ENCODE measurements at places on chromosomes 3 and 15.
A peak's percentile ranks its signal among the peaks of the same experiment; 100 is the strongest.

GRCh38 chr15:51622604-51623370 is at the start of gene DMXL2:
DMXL2 (minus strand) TSS chr15:51622771; CDS start chr15:51622545, 226 bp downstream.
- peak; percentile 79 for DNase-seq

- no peak for DNase-seq
Observed at GRCh38 chr3:110272525-110272924, 799.1 kb upstream of the NECTIN3 start.

DNA sequence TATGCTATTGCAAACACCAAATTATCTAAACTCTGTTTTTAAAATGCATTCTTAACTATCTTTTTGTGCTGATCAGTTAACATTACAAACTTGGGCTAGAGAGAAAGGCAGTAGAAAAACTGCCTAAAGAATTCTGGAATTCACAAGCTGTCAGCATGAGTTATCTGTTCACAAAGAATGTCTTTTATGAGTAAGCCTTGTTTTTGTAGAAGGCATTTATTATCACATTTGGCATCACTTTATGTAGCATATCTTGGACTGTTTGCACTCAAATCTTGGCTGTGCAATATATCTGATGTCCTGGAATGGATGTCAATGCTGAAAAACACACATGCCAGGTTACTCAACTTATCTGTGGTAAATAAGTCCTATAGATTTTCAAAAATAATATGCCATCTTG is 15.5 kb upstream of the BCHE start:
- DNase-seq, result no peak

DNA sequence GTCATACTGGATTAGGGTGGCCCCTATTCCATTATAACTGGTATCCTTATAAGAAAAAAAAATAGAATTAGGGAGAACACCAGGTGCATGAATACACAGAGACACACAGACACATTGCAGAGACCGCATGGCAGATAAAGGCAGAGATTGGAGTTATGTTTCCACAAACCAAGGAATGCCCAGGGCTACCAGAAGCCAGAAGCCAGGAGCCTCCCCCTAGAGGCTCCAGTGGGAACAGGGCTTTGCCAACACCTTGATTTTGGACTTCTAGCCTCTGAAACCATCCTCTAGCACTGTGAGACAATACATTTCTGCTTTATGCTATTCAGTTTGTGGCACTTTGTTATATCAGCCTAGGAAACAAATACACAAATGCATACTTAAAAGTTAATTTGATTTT is 10.4 kb downstream of the GOLM2 start:
- no peak for DNase-seq

- DNase-seq, result no peak
Observed at GRCh38 chr15:33768670-33769190, 199.6 kb upstream of the CHRM5 start.

DNA sequence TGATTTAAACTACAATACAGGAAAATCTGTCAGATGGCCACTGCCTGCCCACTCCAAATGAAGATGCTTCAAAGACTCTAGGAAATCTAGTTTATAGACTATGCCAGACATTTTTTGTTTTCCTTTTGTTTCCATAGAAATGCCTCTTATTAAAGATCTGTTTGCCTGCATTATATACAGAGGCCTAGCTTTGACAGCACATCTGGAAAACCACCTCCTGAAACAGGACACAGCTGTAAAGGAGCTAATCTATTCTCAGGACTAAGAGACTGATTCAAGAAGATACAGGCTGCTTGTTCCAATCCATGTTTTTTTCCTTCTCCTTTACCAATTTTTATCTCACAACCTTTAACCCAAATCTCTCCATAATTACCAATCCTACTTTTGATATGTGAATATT is 75.3 kb upstream of the STRIT1 start:
- DNase-seq, result no peak

GRCh38 chr3:179929091-179929529 is 107.6 kb downstream of the PEX5L start:
- peak; percentile 37 for DNase-seq

Data from GM10248 (cell line).